CD8-positive, alpha-beta T cell (primary cell): ENCODE measurements at places on chromosomes 6 and 20. TPM values are rescaled to one million over a fixed set of nuclear protein-coding genes. Genes with fewer than 3 reads are reported as not detected.

The CDH22 gene
- not detected for total RNA-seq

GRCh38 chr6:56364431-56364826 is 117.0 kb upstream of the COL21A1 start:
- no peak for DNase-seq

The SRC gene
- total RNA-seq: 2.3 TPM

- DNase-seq: no peak
Observed at GRCh38 chr6:12420626-12421025, 130.5 kb downstream of the EDN1 start.

DNA sequence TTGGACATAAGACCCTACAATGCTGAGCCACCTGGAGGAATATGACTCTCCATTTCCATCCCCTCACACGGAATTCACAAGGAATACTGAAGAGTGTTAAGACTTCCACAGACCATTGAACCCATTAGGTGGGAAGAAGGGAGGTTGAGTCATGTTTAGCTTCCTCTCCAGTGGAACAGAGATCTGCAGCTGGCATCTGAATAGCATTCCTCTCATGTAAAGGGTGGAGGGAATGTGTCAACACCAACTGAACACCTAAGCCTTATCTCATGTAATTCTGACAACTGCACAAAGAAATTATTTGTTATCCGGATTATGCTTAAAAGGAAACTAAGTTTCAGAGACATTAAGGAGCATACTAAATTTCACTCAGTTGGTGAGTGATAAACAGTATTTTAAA is 705.9 kb downstream of the MAFB start:
- no peak for DNase-seq

GRCh38 chr20:18263723-18264122 is 24.6 kb upstream of the ZNF133 start:
- no peak for DNase-seq

The PTPN1 gene
- total RNA-seq: 96.0 TPM
